ENCODE measurements at places on chromosomes 5 and 9. TPM values are rescaled to one million over a fixed set of nuclear protein-coding genes. Genes with fewer than 3 reads are reported as not detected.

DNA sequence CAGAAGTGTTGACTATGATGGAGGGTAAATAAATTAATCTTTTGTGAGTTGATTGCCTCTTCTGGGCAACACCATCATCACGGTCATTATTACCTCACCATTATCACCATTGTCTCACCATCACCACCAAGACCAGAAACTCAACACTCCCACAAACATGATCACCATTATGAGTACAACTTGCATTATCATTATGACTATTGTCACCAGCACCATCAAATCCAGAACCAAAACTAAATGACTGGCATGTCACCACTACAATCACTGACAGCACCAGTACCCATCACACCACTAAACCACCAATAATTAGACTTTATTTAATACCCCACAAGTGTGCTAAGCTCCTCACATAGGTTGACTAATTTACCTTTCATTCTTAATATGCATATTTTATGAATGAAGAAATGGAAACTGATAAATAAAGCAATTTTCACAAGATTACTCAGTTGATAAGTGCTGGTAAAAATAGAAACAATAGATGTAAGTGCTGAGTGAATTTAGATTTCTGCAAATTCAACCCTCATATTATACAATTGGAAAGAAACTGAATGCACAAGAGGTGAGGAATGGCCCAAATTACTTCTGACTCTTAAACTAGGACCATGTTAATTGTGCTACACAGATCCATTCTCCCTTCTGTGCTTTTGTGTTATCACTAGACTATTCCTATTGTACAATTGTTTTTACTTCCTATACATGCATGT is 517.8 kb upstream of the PAPPA start:
- no peak overlapping the region for H3K27ac ChIP-seq
- no peaks in the 10 kb centered on the region for H3K27me3 ChIP-seq
- no peaks in the 10 kb centered on the region for H3K4me1 ChIP-seq
- DNase-seq = no peak
- H3K4me3 ChIP-seq = no peak overlapping the region
- no peaks in the 10 kb centered on the region for H3K36me3 ChIP-seq

DNA sequence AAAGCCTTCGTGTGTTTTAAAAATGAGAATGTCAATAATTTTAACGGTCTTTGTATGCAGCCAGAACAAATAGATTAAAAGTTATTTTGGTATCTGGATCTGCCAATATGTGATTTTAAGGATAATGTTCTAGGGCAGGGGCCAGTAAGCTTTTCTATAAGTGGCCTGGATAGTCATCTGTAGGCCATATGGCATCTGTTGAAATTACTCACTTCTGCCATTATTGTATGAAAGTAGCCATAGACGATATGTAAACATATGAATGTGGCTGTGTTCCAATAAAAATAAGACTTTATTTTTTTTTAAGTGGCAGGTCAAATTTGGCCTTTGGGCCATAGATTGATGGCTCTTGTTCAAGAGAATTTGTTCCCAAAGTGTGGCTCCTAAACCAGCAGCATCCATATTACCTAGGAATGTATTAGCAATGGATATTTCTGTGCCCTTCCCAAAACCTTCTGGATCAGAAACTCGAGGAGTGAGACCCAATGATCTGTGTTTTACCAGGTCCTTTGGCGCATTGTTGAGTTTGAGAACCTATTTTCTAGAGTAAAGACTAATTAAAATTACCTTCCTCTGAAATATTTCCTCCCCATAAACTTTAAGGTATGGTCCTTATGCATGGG is 55.9 kb downstream of the C6 start:
- no peak overlapping the region for H3K27ac ChIP-seq
- H3K4me3 ChIP-seq = no peak overlapping the region
- H3K36me3 ChIP-seq = no peaks in the 10 kb centered on the region
- DNase-seq = no peak
- H3K27me3 ChIP-seq = no peaks in the 10 kb centered on the region

- no peaks in the 10 kb centered on the region for H3K36me3 ChIP-seq
- no peaks in the 10 kb centered on the region for H3K4me1 ChIP-seq
- no peak overlapping the region for H3K4me3 ChIP-seq
- no peaks in the 10 kb centered on the region for H3K27me3 ChIP-seq
Observed at GRCh38 chr5:58380655-58381054, 79.2 kb downstream of the PLK2 start.

GRCh38 chr9:89975630-89976029 is 370.8 kb downstream of the GADD45G start:
- H3K36me3 ChIP-seq = no peaks in the 10 kb centered on the region
- H3K4me1 ChIP-seq = no peaks in the 10 kb centered on the region
- DNase-seq = no peak
- H3K4me3 ChIP-seq = no peak overlapping the region

DNA sequence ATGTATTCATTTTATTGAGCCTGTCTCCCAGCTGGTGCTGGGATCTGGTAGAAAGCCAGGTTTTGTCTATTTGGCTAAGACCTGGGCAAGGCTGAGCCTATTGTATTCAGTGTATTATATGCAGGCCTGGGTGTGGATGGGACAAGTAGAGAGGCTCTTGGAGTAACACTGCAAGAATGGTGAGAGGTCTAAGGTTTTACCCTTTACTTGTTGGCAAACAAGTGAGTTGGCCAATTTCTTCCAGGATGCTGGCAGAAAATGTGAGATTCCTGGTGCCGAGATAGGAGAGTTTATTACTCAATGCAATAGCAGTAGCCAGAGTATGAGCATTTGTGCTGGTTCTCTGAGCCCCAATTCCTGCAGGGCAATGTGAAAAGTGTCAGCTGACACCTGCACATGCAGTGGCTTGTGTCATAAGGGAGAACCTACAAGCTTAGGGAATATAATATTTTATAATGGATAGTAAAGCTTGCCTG is 141.7 kb upstream of the PRLR start:
- H3K27me3 ChIP-seq = no peaks in the 10 kb centered on the region
- peaks cover 3% of the 10 kb centered on the region for H3K4me1 ChIP-seq
- no peak overlapping the region for H3K4me3 ChIP-seq
- no peak for DNase-seq

DNA sequence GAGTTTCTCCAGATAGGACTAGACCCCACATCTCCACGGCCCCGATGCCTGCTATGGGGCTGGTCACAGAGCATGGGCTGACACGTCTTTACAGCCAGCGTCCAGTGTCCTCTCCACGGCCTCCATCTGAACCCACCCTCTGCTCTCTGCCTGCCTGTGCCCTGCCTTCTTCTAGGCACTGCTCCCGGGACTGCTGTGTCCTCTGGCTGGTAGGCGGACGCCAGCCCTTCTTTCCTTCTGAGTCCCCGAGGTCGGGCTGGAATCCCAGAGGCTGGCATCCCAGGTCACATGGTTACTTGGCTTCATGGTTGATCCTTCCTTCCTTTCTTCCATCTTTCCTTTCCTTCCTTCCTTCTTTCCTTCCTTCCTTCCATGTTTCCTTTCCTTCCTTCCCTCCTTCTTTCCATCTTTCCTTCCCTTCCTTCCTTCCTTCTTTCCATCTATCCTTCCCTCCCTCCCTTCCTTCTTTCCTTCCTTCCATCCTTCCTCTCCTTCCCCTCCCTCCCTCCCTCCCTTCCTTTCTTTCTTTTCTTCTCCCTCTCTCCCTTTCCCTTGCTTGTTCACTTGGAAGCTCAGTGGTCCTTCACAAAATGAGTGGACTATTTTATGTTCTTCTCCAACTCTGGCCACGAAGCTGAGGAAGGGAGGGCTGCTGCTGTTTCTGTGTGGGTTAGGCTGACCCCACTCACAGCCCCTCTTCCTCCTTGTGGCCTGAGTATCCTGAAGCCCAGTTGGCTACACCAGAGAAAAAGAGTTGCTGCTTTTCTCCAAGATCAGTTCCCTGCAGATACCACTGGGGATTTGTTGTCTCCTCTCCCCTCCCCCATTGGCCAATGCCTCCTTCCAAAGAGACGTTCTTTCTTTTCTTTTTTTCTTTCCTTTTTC is 66.8 kb upstream of the NEURL1B start:
- no peak overlapping the region for H3K4me3 ChIP-seq
- no peak for DNase-seq
- H3K4me1 ChIP-seq = peaks cover 13% of the 10 kb centered on the region
- peak overlapping the region; percentile 54 for H3K27ac ChIP-seq
- no peaks in the 10 kb centered on the region for H3K36me3 ChIP-seq
- no peaks in the 10 kb centered on the region for H3K27me3 ChIP-seq

- DNase-seq = no peak
- H3K27me3 ChIP-seq = no peaks in the 10 kb centered on the region
- H3K4me1 ChIP-seq = peaks cover 20% of the 10 kb centered on the region
- H3K27ac ChIP-seq = no peak overlapping the region
- no peak overlapping the region for H3K4me3 ChIP-seq
Observed at GRCh38 chr9:4686112-4686511, 6.7 kb downstream of the CDC37L1 start.

Gene OR1Q1
- not detected for total RNA-seq

GRCh38 chr9:2120926-2121689 is 106.0 kb downstream of the SMARCA2 start:
- peaks cover 28% of the 10 kb centered on the region for H3K36me3 ChIP-seq
- peak overlapping the region; percentile 21 for H3K27ac ChIP-seq
- H3K4me1 ChIP-seq = peaks cover 26% of the 10 kb centered on the region
- no peak overlapping the region for H3K4me3 ChIP-seq

Gene SLC6A3
- 0.49 TPM for total RNA-seq

GRCh38 chr9:132770770-132771310 is 100.6 kb downstream of the GTF3C4 start:
- peak overlapping the region; percentile 72 for H3K4me3 ChIP-seq
- peak overlapping the region; percentile 81 for H3K27ac ChIP-seq
- DNase-seq = no peak
- no peaks in the 10 kb centered on the region for H3K27me3 ChIP-seq

Gene DNAI1
- total RNA-seq = not detected

GRCh38 chr9:131625790-131626670 is 80.7 kb downstream of the PRRT1B start:
- H3K27me3 ChIP-seq = no peaks in the 10 kb centered on the region
- DNase-seq = no peak
- H3K4me3 ChIP-seq = no peak overlapping the region
- no peak overlapping the region for H3K27ac ChIP-seq
- H3K36me3 ChIP-seq = no peaks in the 10 kb centered on the region

Gene DMGDH
- 4.2 TPM for total RNA-seq

Gene ZNF462
- 28.5 TPM for total RNA-seq

Gene IER5L
- total RNA-seq = 34.4 TPM

Gene LIX1
- not detected for total RNA-seq

DNA sequence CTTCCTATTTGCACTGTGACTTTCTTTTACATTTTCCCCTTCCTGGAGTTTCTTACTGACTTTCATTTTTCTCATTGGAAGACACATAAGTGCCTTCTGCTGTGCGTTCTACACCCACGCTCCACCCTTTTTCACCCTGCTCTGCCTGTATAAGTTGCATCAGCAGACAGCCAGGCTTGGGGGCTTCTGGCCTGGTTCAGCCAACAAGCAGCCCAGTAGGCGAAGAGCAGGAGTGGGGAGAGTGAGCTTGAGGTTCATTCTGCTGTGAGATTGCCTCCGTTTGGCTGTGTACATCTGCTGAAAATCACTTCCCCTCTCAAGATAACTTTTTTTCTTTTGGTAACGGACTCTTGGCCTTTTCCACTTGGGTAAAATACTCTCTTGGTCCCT is 38.4 kb downstream of the RASGRF2 start:
- no peak overlapping the region for H3K4me3 ChIP-seq
- no peak for DNase-seq
- no peaks in the 10 kb centered on the region for H3K27me3 ChIP-seq
- H3K27ac ChIP-seq = no peak overlapping the region
- H3K4me1 ChIP-seq = no peaks in the 10 kb centered on the region

GRCh38 chr5:136404616-136405015 is 39.3 kb upstream of the TRPC7 start:
- no peaks in the 10 kb centered on the region for H3K4me1 ChIP-seq
- no peak overlapping the region for H3K4me3 ChIP-seq
- H3K27me3 ChIP-seq = no peaks in the 10 kb centered on the region
- no peak for DNase-seq
- no peak overlapping the region for H3K27ac ChIP-seq

GRCh38 chr5:26940994-26941393 is 97.4 kb downstream of the CDH9 start:
- H3K4me3 ChIP-seq = no peak overlapping the region
- no peak overlapping the region for H3K27ac ChIP-seq
- no peak for DNase-seq
- H3K4me1 ChIP-seq = no peaks in the 10 kb centered on the region

DNA sequence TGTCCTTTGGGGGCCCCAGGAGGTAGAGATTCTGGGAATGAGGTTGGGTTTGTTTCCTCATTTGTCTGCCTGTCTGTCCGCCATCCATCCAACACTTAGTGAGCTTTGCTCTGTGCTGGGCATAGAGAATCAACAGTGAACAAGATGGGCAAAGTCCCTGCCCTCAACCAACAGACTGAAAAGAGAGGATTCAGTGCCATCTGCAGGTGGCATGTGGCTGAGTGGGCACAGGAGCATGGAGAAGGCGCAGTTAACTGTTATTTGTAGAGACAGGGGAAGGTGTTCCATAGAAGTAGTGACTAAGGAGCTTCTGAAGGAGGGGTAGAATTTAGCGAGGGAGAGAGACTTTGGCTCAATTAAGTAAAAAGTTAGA is 23.1 kb downstream of the POLR1E start:
- no peaks in the 10 kb centered on the region for H3K36me3 ChIP-seq
- H3K27ac ChIP-seq = no peak overlapping the region
- no peak for DNase-seq
- H3K4me3 ChIP-seq = no peak overlapping the region
- no peaks in the 10 kb centered on the region for H3K27me3 ChIP-seq
